ENCODE measurements at places on chromosomes 12 and 14.

DNA sequence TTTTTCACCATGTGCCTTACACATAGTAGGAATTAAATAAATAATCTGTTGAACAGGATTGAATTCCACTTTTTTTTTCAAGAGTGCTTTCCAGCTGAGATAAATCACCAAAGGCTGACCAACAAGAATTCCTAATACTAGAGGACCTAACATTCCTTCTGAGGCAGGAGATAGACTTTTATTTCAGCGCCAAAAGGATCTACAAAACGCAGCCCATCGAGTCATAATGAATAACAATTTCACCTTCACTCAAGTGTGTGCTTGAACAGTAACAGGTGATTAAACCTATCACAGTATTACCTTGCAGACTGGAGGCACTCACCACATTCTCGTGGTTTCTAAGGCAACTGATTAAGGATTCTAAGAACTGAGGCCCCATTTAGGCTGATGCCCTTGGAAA lies 224.3 kb upstream of the ATP2B1 start:
- DNase-seq, result no peak

DNA sequence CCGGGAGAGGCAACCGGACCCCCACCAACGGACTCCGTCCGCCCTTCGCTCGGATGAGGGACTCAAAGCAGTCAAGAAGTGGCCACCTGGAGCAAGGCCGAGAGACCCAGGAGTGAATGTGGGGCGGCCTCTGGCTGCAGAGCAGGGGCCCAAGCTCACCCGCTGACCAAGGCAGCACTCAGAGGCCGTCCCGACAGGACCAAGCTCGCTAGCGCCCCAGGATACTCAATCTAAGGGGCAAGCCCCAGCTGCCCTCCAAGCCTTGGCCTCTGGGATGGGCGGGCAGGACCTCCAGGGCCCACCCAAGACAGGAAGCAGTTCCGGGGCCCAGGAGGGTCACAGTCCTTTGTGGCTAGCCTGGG lies 936 bp downstream of the AKT1 start:
- no peak for DNase-seq

DNA sequence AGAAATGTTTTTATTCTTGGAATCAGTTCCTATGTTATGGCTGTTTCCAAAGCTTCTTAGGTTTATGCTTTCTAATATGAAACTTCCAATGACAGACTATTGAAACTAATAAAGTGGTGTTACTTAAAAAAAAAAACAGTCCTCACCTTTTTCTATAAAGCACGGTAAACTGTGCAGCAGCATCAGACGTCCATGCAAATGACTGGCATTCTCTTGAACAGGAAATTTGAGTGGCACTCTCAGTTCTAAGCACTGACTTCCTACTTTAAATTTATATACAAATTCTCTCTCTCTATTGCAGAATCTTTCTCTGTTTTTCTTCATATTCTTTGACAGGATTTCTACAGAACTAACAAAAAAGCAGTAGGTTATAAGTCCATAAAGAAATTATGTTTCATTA lies 2.8 kb upstream of the RAD51AP1 start:
- no peak for DNase-seq

GRCh38 chr12:85616201-85616600 lies 220.0 kb downstream of the RASSF9 start:
- DNase-seq, result no peak

DNA sequence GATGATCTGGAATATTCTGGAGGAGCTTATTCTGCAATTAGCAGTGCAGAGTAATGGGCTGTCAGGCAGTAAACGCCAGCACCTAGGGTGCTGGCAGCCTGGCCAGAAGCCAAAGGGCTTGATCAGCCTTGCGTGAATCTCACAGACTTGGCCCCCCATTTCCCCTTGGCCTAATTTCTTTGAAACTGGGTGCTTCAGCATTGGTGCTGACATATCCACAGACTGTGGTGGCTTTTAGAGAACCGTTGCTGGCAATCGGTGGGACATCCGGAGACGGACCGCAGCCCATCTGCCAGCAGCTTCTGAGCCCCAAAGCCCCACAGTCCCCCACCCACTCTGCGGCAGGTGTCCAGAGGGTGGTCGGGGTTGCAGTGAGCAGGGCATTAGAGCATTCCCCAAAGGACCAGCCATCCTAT lies 157.1 kb downstream of the CALM1 start:
- no peak for DNase-seq

DNA sequence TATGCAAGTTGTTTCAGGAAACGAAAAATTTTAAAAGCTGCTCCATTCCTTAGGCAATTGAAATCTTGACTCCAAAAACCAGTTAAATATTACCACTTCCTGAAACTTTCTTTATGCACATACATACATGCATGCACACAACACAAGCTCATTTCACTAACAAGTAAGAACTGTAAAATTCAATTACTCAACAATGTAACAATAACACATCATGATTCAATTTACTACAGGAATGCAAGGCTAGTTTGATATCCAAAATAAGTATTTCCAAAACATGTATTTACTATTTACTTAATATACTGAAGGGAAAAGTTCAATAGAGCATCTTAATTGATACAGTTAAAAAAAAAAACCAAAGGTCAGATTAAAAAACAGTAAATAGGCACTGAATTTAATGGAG lies 19.6 kb downstream of the NAP1L1 start:
- DNase-seq, result no peak

DNA sequence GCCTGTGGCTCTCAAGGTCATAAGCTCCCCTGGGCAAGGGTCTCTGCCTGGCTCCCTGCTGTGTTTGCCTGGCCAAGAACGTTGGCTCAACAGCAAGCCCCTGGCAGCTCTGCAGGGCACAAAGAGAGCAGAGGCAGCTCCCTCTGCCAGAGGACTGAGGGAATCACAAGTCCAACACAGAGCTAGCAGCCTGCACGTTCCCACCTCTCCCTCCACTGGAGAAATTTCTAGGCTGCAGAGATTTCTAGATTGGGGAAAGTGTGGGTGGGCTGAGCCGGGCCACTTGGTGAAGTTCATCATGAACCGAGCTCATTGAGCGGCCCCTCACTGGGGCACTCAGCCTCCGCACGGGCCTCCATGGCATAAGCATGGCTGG lies 19.8 kb downstream of the ZFYVE21 start:
- no peak for DNase-seq

DNA sequence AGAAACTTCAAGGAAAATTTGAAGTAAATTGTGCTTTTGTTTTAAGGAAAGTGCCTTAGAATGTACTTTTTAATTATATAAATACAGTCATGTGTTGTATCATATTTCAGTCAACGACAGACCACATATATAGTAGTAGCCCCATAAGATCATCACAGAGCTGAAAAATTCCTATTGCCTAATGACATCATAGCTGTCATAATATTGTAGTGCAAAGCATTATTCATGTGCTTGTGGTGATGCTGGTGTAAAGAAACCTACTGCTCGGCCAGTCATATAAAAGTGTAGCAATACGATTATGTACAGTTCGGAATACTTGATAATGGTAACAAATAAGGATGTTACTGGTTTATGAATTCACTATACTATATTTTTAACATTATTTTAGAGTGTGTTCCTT lies 198.9 kb upstream of the SLC16A7 start:
- DNase-seq, result no peak

- DNase-seq, result no peak
Observed at GRCh38 chr14:44981198-44981597, 19.2 kb downstream of the TOGARAM1 start.

DNA sequence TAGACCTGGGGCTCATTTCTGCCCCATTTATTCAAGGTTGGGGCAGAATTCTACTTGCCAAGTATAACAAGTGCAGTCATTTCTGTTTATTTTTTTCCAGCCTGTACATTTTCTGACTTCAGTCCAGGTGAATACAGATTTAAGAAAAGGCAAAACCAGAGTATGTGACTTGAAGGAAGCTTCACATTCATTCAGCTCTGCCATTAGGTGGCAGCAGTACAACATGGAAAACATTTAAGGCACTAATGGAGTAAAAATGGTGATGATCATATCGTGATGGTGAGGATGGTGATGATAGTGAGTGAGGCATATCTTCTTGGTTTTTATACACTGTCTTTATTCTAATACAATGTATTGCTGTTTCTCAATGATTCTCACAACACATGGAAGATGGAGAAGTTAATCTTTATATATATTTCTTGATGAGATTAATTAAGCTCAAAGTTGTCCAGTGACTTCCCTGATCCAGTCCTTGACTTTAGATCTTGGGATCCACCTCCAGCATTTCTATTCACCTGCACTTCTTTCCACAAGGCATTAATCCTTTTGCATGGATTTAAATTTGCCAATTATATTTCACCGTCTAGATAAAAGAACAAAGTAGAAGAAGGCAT lies 176.7 kb upstream of the SEL1L start:
- DNase-seq, result no peak

- no peak for DNase-seq
Observed at GRCh38 chr12:3658327-3659163, 94.4 kb downstream of the CRACR2A start.

- no peak for DNase-seq
Observed at GRCh38 chr12:46569826-46570439, 197.4 kb upstream of the SLC38A2 start.

- no peak for DNase-seq
Observed at GRCh38 chr14:50510157-50510556, 22.2 kb downstream of the MAP4K5 start.

DNA sequence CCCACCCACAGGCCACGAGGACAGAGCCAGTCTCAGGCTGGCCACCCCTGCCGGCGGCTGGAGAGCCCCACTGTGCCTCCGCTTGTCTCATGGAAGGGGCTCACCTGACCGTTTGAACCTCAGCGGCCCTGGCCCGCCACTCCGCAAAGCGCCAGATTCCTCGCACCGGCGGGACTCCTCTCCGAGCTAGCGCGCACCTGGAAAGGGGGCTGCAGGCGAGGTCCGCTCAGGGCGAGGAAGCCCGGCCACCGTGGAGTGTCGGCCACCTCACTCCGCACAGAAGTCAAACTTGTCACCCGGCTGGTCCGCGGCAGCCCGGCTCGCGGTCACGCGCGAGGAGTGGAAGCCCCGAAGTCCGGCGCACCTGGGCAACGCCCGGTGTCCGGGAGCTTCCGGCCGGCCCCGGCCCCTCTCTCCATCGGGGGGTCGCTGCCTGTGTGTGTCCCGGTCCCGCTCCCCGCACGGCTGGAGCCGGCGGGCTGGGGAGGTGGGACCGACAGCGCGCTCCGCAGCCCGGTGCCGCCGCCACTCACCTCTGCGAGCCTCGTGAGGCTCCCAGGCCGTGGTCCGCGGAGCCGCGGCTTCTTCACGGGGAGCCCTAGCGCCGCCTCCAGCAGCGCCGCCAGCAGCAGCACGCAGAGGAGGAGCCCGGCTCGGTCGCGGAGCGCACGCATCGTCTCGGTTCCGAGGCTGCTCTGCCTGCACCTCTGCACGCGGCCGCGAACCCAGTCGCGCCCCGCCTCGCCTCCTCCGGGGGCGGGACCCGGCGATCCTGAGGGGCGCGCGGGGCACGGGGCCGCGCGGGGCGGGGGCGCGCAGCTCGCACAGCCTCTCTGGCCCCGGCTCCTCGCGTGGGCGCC lies at the start of gene ISM2:
Gene ISM2 (minus strand): TSS at position 697 of the 860 bp plus-strand sequence. CDS start 23 bp downstream, at position 674.
- DNase-seq, result no peak

DNA sequence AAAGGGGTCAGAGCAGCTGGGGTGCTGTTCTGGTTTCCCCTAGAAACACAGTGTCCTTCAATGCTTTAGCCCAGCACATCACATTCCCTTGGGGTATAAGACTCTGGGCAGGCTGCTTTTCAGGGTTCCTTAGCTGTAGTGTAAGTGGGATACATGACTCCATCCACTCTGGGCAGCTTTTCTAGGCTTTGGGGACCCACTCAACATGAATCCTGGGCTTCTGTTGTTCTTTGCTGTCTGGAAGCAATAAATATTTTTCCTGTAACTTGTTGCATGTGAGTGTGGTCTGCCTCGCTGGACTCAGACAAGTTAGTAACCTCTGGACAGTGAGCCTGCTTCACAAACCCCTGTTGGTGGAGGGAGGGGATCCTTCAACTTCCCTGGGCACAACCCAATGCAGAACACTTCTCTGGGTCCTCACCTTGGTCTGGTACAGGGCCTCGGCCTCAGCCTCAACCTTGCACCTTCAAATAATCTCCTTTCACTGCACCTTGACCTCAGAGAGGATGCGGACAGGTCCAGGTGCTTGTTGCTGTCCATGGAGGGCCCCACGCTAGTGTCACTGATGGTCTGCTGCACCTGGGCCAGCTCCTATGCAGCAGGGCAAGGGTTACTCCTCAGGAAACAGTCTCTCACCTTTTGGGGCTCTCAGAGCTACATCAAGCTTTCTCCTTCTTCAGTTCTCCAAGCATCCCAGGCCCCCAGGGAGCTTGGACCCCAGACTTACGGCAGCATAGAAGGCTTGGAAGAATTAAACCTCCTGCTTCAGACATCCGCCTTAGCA lies 13.5 kb upstream of the KRT73 start:
- DNase-seq, result no peak

DNA sequence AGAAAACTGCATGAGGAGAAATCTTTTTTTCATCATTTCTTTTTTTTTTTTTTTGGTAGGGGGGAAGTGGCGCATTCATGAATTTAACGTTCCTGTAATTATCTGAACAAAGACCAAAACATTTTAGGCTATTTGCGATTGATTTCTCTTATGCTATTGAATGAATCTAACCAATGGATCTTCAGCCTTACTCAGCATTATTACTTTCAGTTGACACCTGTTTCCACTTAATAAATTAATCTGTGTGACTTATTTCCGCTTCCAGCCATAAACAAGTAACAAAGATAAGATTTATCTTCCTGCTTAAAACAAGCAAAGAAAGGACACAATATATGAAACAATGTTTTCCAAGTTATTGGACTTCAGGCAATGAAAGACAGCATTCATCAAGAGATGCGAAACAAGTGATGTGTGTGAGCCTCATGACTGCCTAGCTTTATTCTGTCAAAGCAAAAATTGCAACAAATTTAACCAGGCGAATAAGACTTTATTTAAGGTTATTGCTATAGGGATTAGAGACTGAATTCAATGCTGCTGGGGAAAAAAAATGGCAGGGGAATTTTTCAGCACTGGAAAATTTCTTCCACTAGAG lies 1026.9 kb downstream of the LRFN5 start:
- DNase-seq, result no peak

DNA sequence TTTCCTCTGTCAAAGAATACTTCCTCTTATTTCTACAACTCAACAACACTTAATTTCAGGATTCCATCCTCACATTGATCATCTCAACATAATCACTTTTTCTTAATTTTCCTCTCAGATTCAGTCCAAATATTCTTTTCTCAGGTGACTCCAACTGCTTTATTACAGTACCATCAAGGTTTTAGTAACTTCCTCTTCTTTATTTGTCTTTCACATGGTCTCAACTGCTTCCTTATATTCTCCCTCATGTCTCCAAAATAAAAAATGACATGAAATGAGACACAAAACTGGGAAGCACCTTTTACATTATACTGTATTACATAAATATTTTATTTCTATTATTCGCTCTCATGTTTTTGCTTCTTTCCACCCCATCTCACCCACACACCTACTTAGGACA lies 55.5 kb downstream of the PPP2R5E start:
- DNase-seq, result no peak

- DNase-seq, result no peak
Observed at GRCh38 chr14:31745741-31746140, 184.5 kb downstream of the NUBPL start.

- DNase-seq, result no peak
Observed at GRCh38 chr14:102969060-102969791, 46.8 kb downstream of the AMN start.

Measured in ovary (tissue), 10 donors.